ENCODE measurements at places on chromosomes 7 and 10. TPM values are rescaled to one million over a fixed set of nuclear protein-coding genes. Genes with fewer than 3 reads are reported as not detected.

Gene NFKB2
- 240 TPM for total RNA-seq

Gene FAM200A
- total RNA-seq, result 1.8 TPM

Gene GIMAP6
- total RNA-seq, result 14.3 TPM

Gene UNCX
- not detected for total RNA-seq

Gene CALD1
- total RNA-seq, result not detected

Gene ADCY1
- total RNA-seq, result 0.03 TPM

Gene ACTL6B
- not detected for total RNA-seq

Gene CHST3
- not detected for total RNA-seq

Gene HHEX
- 0.96 TPM for total RNA-seq

Gene ANTXRL
- total RNA-seq, result not detected

Gene HOXA4
- total RNA-seq, result not detected

Gene RBP4
- total RNA-seq, result not detected

Gene KIAA1217
- total RNA-seq, result not detected

Gene ANKRD7
- not detected for total RNA-seq

Gene WNT16
- total RNA-seq, result not detected

Gene SLC26A5
- not detected for total RNA-seq

Gene MKI67
- total RNA-seq, result 0.92 TPM

Gene AGAP9
- total RNA-seq, result 5.4 TPM

Gene UPK3B
- total RNA-seq, result 1.3 TPM

Gene SPDYE2B
- not detected for total RNA-seq

Gene BAMBI
- total RNA-seq, result 2.5 TPM

Gene MOSPD3
- total RNA-seq, result 10.9 TPM

Gene C7orf57
- 0.56 TPM for total RNA-seq

Gene NUTM2A
- total RNA-seq, result 1.2 TPM

Gene NDUFA5
- total RNA-seq, result 68.6 TPM

Gene GLI3
- total RNA-seq, result 0.36 TPM

Gene CLDN4
- 0.05 TPM for total RNA-seq

Gene PON2
- total RNA-seq, result 5.4 TPM

Gene ZNF138
- total RNA-seq, result 5.6 TPM

Gene OLAH
- total RNA-seq, result 0.34 TPM

Gene C10orf105
- total RNA-seq, result 0.25 TPM

Gene TBXAS1
- 5.5 TPM for total RNA-seq

Gene BNIP3
- total RNA-seq, result 21.0 TPM

Gene CLDN12
- total RNA-seq, result 1.1 TPM

Gene RBM28
- 10.5 TPM for total RNA-seq

Gene HOGA1
- total RNA-seq, result not detected

Gene OR2A42
- not detected for total RNA-seq

Gene HYAL4
- not detected for total RNA-seq

Gene LMTK2
- total RNA-seq, result 30.3 TPM

Gene PROSER2
- 1.1 TPM for total RNA-seq

Gene SFMBT2
- total RNA-seq, result 41.0 TPM

Gene ACADSB
- total RNA-seq, result 17.9 TPM
